Mucosa of gallbladder (tissue), 1 donor: ENCODE measurements at places on chromosomes 1 and 21. TPM values are rescaled to one million over a fixed set of nuclear protein-coding genes. Genes with fewer than 3 reads are reported as not detected.

Gene CHIA
- 0.23 TPM for total RNA-seq

Gene CELA2A
- total RNA-seq, result 1.8 TPM

Gene PLA2G2C
- total RNA-seq, result not detected

Gene GIPC2
- total RNA-seq, result 19.6 TPM

Gene RCAN3
- total RNA-seq, result 19.1 TPM

Gene ASPM
- 1.3 TPM for total RNA-seq

Gene ST6GALNAC3
- 5.9 TPM for total RNA-seq

DNA sequence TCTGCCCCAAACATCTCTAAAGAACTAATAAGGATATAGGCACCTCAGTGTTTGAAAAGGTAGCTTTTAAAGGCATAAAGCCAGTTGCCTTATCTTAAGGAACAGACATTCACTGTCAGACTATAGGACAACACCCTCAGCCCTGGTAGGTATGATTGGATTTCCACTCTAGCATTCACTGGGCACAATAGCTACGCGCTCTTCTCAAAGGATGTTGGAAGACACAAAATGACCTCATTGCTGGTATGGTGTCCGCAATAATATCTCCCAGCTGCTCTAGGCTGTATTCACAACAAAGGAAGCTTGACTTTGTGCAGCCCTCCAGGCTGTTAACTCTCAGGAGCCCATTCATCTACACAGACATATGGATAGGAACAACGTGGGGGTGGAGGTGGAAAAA is 119.4 kb upstream of the CXADR start:
- DNase-seq, result no peak

DNA sequence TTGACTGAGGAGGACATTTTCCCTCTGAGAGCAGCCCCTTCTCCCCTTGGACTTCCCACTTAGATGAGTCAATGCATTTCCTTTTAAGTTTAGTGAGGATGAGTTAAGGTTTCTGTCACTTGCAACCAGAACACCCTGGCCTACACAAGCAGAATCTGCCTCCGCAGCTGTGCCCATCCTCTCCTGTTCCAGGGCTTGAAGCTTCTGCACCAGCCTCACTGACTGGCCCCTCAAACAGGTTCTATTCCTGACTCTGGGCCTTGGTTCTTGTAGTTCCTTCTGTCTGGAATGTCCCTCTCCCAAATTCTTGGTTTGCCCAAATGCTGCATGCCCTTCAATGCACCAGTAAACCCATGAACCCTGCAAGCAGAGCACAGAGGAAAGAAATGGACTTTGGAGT is 394.4 kb downstream of the PTPRU start:
- DNase-seq, result no peak

DNA sequence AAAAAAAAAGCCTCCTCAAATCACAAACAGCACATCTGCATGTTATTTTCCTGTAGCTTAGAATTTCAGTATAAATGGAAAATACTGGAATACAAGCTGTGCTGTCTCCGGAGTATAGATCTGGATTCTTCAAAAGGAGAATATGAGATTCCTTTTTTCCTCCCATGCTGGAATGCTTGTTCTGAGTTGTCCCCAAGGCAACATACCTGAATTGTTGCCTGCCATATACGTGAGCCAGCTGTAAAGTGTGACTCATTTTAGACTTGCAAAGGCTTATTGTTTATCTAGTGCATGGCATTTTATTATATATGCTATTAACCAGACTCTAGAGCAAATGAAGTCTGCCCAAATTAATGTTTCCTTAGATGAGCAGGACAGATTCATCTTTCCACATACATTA is 95.0 kb upstream of the C1orf105 start:
- DNase-seq, result no peak

DNA sequence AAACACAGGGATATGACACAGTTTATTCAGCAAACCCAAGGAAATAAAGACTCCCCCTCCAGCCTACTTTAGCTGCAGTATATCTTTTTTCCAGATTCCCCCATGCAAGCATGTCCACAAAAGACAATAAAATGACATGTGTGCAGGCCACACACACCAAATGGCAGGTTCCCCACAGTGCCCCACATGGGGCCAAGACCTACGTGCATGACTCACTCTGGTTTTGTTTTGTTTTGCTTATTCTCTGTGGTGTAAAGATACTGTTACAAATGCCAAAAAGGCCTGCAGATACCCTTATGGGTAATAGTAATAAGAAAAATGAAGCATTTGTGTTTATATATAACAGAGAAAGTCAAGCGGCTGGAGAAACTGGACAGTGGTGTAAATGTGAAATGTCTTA is 71.6 kb downstream of the RD3 start:
- no peak for DNase-seq

- DNase-seq, result no peak
These were observed 15.9 kb downstream of the TXNIP start for GRCh38 chr1:145980457-145980994.

GRCh38 chr1:113226148-113226547 is 153.2 kb downstream of the LRIG2 start:
- no peak for DNase-seq

DNA sequence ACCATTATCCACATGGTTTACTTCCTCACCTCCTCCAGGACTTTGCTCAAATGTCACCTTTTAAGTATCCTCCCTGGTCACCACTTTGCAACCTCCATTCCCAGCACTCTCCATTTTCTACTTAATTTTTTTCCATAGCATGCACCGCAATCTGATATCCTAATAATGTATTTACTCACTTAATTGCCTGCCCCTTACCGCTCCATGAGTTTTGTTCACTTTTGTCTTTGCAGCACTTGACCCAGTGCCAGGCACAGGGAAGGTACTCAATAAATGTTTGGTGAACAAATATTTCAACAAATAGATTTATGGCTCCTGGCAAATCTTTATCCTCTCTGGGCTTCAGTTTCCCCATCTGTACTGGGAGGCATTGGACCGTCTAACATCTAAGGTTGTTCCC is 53.6 kb downstream of the UBE2T start:
- DNase-seq, result no peak

DNA sequence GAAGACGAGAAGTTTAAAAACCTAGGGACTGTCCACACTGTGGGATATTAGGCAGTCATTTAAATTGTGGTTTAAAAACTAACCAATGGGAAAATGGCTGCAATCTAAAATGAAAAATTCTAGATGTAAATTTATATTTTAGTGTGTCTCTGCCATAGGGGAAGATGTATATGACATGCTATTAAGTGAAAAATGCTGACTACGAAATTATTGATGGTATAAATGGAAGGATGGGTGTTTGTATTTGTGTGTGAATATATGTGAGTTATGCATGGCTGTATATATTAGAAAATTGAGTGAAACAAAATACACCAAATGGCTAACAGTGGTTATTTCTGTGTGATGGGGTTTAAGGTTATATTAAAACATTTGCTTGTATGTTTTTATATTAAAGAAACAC is 260.7 kb downstream of the AJAP1 start:
- DNase-seq, result no peak

DNA sequence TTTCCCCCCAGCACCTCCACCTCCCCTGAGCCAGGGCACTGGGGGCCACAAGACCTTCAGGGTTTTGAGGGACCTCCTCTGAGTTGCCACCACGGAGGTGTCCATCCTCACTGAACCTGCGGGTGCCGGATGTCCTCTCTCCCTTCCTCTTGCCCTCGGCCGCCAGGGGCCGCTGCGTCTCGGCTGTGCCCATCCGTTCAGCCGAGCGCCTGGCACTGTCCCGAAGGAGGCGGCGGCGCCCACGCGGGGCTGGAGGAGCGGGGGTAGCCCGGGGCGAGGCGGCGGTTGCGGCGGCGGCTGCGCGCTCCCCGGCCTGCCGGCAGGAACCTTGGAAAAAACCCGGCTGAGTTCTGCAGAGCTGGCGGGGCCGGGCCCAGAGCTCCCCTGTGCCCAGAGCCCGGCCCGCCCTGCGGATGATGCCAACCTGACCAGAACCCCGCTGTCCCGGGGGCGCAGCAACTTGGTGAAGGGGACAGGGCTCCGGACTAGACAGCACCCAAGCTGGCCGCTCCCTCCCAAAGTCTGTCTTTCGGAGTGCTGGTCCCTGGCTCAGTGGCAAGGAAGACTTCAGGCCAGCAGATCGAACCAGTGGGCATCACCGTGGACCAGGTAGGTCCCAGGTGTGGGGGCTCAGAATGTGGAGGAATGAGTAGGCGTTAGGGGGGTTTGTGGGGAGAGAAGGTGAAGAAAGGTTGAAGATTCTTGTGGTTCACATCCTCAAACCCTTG is 3.7 kb upstream of the PPM1J start:
- peak; percentile 70 for DNase-seq

DNA sequence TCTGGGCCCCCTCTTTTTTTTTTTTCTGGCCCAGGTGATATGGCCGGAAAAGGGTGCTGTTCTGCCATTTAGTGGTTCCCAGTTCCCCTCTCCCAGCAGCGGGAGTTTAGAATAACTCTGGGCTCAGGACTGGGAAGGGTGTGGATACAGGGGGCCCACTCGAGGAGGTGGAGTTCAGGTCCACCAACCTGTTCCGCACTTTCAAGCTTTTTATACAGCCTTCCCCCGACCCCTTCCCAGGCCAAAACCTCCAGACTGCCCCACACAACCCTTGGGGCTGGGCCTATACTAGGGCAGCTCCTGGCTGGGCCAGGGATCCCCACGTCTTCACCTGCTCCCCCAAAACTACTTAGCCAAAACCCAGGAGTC is 402 bp downstream of the PLEKHG5 start:
- DNase-seq, result no peak

- DNase-seq, result no peak
These were observed 27.6 kb downstream of the USP33 start for GRCh38 chr1:77732090-77732489.

- DNase-seq, result no peak
These were observed 852 bp downstream of the TMEM50A start for GRCh38 chr1:25338986-25339385.

- DNase-seq, result no peak
These were observed 72.8 kb downstream of the XCL2 start for GRCh38 chr1:168470901-168471431.

GRCh38 chr1:171780583-171781175 is 781 bp upstream of the METTL13 start:
- DNase-seq, result no peak

DNA sequence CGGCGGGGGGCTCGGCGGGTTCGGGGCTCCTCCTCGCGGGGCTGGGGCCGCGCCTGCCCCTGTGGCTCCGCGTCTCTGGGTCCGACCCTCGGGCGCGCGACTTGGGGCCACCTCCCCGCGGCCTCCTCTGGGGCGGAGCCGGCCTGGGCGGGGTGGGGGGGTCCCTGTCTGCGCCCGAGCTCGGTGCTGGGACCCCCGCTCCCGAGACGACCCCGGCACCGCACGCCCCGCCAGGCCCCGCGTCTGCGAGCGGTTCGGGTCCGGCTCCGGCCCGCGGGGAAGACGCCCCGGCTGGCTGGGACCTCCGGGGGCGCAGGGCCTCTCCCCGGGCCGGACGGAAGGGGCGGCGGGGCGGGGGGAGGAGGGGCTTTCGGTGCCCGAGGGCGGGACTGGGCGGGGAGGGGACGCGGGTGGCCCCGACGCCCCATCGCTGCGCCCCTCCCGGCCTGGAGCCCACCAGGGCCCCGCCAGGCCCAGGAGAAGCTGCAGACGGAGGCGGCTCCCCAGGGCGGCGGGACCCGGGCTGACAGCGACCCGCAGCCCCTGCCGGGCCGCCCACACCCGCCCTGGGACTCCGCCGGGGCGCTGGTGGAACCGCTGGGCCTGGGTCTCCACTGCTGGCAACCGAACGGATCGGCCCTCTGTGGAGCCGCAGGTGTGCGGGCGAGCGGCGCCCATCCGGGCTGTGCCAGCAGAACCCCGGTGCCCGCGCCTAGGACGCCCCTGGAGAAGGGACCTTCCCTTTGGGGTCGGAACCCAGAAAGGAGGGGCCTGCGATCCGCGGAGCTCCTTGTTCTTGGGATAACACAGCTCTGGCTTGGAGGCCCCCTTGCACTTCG is 610 bp downstream of the COL6A2 start:
- peak; percentile 11 for DNase-seq

DNA sequence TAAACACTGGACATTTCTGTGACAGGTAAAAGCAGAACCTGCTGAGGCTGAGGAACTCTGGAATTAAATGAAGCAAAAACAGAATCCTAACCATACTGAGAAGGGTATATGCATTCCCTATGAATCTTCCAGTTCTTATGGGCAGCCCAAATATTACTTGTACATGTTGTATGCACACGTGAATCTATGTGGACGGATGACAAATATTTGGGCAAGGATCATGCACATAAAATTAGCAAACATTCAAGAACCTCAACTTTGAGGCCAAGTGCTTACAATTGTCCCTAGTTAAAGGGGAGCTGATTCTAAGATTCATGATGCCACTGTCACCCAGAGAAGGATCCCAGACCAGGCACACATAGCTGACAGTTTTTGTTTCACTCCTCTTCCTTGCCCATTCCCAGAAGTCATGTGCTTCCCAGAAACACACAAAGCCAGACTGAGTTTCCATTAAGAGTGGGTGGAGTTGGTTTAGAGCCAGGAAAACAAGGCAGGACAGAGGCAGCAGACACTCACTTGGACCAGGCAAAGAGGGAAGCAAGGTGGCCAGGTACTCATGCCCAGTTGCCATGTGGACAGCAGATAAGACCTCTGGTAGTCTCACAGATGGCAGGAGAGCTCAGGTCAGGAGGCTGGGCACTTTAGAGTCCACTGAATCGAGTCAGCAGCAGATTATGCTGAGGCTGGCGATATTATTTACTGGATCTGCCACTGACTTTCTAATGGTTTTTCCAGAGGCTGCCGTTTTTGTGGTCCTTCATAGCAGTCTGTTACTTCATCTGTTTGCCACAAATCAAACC is 25.6 kb downstream of the AK2 start:
- DNase-seq, result peak; percentile 75
